ENCODE measurements at places on chromosomes 5 and 9.
A peak's percentile ranks its signal among the peaks of the same experiment; 100 is the strongest.

DNA sequence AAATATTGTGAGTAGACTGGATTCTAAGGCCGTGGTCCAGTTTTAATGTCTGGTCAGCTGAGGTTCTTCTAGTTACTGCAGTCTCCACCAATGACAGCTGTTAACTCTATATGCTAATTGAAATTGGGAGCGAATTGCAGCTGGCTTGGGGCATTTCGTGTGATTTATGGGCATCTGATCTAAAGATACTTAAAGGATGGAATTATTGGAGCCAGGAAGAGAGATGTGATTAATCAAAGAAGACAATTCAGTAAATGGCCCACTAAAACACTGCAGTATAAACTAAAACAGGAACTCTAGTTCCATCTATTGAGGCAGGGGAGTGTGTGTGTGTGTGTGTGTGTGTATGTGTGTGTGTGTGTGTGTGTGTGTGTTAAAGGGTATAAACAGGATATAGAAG lies 157.5 kb upstream of the IQGAP2 start:
- no peak for DNase-seq

GRCh38 chr9:3793971-3794383 lies 268.2 kb upstream of the RFX3 start:
- no peak for DNase-seq

- no peak for DNase-seq
Measured at GRCh38 chr5:125446986-125447385, 700.5 kb upstream of the ZNF608 start.

- DNase-seq, result peak; percentile 73
Measured at GRCh38 chr5:13976867-13977830, 32.7 kb upstream of the DNAH5 start.

DNA sequence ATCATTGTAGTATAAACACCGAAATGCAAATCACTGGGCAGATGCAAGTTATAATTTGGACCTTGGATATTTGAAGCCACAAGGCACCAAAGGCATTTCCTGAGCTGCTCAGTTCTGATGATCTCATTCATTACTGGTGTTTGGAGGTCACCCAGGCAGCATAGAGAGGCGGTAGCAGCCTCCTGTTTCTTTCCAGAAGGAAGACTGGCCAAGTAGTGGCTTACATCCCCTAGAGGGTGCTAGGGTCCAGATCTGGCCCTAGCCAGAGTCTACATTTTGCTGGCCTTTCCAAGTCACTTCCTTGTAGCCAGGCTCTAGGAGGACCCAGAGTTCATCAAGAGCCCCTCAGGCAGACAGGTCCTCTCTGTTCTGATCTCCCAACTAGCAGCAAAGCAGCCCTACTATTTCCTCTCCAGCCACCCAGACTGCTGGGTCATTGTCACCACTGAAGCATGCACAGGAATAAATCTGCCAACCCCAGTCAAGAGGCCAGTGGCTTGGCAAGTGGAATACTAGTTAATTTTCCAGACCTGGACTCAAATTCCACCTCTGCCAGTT lies 33.4 kb upstream of the TTC1 start:
- DNase-seq, result peak; percentile 90

GRCh38 chr5:54098267-54098666 lies 212.1 kb downstream of the ARL15 start:
- DNase-seq, result no peak

GRCh38 chr5:132915681-132916080 lies 42.2 kb downstream of the LEAP2 start:
- no peak for DNase-seq

GRCh38 chr9:81565609-81566008 lies 123.7 kb downstream of the TLE1 start:
- no peak for DNase-seq

GRCh38 chr5:67209141-67209771 lies 12.7 kb upstream of the CD180 start:
- peak; percentile 4 for DNase-seq

DNA sequence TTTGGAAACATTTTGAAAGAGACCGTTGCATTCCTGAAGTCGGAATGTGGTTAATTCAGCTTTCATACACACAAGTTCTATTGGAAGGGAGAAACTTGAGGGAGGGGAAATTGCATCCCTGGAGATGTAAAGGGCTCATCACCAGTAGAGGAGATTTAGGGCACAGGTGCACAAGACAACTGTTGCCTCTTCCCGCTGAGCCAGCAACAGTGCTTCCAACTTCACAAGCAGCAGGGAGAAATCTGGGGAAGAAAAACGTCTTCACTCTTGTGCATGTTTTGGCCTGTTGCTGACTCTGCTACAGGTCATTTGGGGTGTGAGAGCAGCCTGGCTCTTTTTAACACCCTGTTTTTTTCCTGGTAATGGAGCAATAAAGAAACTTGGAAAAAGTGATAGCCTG lies 277.9 kb downstream of the GAS1 start:
- DNase-seq, result no peak

DNA sequence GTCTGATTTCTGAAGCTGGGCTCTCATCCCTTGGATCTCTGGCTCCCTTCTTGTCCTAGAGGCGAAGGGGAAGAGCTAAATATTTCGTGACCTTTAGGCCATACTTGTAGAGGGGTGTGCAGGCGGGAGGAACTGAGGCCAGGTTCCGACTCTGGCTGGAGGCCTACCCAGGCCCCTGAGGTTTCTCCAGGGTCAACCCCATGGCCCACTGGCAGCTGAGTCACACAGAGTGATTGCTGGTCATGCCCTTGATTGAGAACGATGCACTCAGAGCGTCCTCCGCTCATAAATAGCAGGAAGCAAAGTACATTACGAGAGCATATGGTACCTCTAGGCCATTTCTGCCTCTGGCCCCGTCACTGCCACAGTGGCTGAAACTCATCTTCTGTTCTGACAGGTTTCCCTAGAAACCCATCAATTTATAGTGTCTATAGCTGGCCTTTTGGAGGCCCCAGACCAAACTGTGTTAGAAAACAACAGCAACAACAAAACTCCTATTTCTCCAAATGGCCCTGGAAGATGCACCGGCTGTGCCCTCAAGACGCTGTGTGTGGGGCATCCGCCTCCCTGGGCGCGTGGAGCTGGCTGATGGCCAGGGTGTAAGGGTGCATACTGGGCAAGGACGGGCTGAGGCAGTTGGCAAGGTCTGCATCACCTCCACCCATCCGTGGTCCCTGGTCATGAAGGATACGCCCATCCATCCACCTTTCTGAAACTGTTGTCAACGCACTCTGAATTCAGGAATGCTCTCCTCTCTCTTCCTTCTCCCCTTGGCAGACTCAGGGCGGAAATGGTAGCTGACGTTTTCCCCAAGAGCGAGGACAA lies 32.9 kb upstream of the FCN1 start:
- no peak for DNase-seq

DNA sequence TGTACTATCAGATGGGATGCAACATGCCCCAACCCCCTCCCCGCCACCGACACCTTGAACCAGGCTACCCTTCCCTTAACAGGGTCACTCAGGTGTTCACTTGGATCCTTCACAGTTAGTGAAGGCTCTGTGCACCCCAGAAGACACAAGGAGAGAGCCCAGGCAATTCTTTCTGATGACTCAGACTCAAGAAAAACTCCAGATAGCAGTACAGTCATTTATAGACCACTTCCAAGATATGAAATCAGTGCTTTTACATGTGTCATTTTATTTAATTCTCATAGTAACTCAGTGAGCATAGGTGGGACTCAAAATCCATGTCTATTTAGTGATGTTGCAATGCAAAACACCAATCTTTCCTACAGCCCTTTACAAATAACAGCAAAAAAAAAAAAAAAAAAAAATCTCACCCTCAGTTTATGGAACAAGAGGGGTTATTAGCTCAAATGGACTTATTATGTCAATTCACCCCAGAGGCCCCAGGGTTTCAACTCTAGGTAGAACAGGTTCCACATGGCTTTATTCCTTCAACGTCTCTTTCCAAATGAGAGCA lies 71.9 kb downstream of the FOXD1 start:
- peak; percentile 70 for DNase-seq

GRCh38 chr9:72044095-72044494 lies 16.3 kb downstream of the C9orf57 start:
- DNase-seq, result no peak

DNA sequence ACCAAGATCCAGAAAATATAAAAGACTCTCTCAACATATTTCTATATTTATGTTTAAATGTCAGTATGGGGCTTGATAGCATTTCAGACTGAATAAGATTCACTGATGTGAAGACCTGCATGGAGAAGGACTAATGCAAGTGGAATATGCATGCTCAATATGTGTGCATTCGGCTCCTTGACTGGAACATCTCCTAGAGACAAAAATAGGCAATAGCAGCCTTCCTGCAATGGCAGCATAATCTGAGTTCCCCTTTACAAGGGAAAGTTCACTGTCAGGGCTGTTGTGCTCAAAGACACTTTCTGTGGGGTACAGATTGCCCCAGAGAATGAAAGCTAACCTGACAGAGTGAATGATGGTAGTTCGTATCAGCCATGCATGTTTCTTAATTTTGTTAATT lies 42.4 kb downstream of the STARD4 start:
- no peak for DNase-seq

DNA sequence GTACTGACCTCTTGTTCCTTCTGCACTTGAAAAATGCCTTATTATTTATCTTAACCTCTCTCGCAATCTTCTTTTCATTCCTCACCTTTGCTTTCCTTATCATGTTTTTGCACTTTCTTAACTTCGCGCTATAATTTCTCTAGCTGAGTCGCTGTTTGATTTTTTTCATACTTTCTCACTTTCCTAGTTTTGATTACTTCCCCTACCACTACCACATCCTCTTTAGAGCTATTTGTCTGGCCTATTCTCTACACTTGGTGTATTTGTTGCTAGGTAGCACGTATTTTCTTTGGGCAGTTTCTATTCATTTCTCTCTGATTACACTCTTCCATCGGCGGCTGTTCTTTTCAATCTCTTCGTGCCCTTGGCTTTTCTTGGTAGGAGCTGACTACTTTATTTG lies 611.8 kb downstream of the BNC2 start:
- DNase-seq, result no peak

- DNase-seq, result no peak
Measured at GRCh38 chr9:121640491-121641223, 10.8 kb upstream of the DAB2IP start.

DNA sequence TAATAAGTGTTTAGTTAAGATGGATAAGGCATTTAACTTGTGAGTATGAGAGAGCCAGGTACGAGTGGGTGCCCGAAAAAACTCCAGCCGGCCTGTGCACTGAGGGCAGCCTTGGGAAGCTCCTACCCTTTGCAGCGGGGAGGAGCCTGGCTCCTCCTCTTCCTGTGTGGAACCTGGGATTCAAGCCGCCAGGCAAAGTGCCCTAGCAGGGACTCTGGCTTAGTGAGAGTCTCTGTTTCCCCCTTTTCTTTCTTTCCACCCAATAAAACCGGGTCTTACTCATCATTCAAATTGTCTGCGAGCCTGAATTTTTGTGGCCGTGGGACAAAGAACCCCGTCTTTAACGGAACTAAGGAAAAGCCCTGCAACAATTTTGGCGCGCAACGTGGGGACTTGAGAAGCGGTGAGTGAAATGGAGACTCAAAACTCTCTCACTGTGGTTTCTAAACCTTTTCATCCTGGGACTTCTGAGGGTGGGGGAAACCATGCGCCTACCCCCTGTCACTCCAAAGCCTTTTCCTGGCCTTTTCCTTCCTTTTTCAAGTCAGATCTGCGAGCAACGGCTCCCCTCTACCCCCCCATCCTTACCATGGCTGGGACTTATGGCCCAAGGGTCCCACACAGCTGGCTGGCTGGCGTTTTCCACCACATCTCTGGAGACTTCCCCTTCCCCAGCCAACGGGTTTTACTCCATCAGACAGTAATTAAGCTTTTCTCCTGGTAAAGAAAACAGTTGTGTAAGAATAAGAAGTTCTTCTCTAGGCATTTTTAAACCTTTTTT lies 535.7 kb upstream of the ACO1 start:
- DNase-seq, result no peak

GRCh38 chr5:6291961-6292360 lies 86.4 kb downstream of the MED10 start:
- no peak for DNase-seq

DNA sequence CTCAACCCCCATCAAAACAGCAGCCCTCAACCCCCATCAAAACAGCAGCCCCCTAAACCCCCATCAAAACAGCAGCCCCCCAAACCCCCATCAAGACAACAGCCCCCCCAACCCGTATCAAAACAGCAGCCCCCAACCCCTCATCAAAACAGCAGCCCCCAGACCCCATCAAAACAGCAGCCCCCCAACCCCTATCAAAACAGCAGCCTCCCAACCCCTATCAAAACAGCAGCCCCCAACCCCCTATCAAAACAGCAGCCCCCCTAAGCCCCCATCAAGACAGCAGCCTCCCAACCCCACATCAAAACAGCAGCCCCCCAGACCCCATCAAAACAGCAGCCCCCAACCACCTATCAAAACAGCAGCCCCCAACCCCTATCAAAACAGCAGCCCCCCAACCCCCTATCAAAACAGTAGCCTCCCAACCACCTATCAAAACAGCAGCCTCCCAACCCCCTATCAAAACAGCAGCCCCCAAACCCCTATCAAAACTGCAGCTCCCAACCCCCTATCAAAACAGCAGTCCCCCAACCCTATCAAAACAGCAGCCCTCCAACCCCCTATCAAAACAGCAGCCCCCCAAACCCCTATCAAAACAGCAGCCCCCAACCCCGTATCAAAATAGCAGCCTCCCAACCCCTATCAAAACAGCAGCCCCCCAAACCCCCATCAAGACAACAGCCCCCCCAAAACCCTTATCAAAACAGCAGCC lies 1.2 kb downstream of the TPPP start:
- DNase-seq, result no peak

DNA sequence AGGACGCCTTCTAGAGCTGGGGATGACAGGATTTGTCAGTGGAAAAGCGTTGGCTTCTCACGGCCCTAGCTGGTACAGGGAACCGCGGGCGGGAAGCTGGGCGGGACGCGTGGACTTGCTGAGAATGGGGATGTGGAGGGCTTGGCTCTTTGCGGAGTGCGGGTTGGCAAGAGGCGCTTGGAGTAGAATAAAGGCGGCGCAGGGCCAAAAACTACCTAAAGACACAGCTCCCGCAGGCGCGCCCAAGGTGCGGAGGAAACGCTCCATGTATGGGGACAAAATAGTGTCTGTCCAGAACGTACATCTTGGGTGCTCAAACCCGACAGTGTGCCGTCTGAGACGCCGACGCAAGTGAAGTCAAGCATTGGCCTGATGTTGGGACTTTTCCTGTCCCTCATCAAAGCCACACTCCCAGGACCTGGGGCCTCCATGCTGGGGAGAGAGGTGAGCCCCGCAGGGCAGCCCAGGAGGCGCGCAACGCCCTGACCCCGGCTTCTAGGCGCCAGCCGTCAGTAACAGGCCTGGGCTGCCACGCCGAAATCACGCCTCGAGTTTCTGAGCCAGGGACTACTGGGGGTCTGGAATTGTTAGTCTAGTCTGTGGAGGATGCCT lies 1.6 kb upstream of the NKX2-5 start:
- no peak for DNase-seq
